ENCODE measurements at places on chromosomes 16 and 17.

- DNase-seq = no peak
These were observed 137.5 kb downstream of the CCDC182 start for GRCh38 chr17:57607553-57608120.

DNA sequence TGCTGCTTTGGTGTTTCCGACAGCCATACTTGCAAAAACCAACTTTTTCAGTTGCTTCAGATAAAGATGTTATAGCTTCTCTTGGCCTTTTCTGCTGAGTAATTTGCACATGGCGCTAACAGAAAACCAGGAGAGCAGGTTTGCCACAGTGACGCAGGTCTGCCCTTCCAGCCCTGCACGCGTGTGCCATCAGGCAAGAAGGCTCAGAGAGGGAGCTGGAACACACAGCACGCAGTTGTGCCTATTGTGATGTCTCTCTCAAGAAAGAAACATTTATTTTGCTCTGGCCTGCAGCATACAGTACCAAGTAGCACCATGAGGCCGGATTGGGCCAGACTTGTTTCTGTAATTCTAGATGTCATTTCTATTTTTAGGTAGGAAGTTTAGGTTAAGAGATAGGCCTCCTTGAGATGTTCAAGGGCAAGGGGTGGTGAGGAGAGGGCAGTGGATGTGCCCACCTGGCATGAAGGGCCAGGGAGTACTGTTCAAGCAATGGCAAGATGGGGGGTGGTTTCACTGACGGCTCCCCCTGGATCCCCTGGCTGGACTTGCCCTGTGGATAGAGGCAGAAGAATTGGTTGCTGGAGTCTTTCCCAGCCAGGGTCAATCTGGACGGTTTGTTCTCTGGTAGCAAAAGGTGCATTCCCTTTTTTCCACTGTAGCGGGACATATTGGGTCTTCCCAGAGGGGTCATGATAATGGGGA lies 1.9 kb downstream of the CBX2 start:
- no peak for DNase-seq

- DNase-seq = no peak
These were observed 66.7 kb downstream of the NACA2 start for GRCh38 chr17:61524319-61524718.

- DNase-seq = no peak
These were observed 35.2 kb downstream of the TNFRSF13B start for GRCh38 chr17:16936536-16937310.

- peak; percentile 57 for DNase-seq
These were observed 31.4 kb upstream of the CDC42EP4 start for GRCh38 chr17:73343168-73343634.

GRCh38 chr16:56929639-56930038 lies 2.3 kb upstream of the HERPUD1 start:
- DNase-seq = no peak

DNA sequence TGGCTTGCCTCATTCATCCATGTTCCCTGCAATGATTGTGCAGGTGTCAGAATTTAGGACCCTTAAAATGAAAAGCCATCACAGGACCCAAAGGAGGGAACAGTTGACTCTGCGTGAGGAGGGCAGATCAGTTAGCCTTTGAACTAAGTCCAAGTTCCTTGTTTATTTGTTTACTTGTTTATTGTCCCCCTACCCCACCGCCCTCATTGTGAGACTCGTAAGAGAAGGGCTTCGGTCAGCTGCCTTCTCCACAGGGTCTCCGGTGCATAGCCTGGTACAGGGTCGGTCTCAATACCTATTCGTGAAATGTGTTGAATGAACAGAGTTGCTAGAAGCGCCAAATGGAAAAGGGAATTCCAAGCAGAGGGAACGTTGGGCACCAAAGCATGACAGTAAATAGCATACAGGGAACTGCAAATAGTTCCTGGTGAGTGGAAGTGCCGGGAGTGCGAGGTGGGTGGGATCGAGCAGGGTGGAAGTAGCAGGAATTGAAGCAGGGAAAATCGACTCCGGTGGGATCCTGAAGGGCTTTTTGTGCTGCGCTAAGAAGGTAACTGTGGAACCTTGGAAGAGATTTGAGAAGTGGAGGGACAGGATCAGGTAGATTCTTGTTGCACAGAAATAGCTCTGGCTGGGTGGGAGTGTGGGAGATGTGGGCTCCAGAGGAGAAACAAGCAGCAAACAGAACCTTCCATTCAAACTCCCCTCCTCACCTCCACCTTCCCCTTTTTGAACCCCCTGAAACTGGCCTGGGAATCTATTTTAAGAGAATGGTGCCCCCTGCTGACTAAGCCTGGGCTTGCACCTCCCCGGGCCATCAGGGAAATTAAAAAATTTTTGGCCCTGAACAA lies 12.7 kb downstream of the SLC35B1 start:
- no peak for DNase-seq

DNA sequence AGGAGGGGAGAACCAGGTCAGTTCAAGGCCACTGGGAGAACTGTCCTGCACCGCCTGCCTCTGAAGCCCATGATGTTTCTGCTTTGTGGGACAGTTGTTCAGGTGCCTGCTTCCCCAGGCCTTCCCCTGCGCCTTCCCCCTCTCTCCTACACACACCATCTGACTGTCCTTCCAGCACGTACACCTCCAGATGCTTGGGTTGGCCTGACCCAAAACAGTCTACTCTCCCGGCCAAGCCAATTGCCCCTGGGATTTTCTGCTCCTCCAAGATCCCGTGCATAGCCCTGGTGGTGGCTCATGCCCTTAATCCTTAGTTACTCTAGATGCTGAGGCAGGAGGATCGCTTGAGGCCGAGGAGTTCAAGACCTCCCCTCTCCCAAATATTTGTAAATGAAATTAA lies 684 bp upstream of the RSAD1 start:
- DNase-seq = no peak

- no peak for DNase-seq
These were observed 606.3 kb upstream of the CDH11 start for GRCh38 chr16:65728167-65728566.

DNA sequence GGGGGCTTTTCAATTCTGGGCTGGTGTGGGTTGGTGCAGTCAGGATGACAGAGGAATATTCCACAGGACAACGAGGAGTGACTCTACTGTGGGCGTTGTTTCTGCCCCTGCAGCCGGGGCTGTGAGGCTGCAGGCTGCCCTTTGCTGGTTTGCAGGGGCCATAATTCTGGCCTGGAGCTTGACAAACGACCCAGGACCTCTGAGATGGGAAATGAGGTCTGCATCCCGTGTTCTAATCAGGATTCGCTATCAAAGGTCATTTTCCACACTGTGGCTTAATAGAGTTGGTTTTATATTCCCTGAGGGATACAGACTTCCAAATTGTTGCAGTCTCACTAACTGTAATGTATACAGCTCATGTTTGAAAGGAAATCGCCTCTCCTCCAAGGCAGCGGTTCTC lies 180.9 kb downstream of the RPTOR start:
- no peak for DNase-seq

- DNase-seq = no peak
These were observed 76.6 kb downstream of the CLEC16A start for GRCh38 chr16:11020792-11021551.

DNA sequence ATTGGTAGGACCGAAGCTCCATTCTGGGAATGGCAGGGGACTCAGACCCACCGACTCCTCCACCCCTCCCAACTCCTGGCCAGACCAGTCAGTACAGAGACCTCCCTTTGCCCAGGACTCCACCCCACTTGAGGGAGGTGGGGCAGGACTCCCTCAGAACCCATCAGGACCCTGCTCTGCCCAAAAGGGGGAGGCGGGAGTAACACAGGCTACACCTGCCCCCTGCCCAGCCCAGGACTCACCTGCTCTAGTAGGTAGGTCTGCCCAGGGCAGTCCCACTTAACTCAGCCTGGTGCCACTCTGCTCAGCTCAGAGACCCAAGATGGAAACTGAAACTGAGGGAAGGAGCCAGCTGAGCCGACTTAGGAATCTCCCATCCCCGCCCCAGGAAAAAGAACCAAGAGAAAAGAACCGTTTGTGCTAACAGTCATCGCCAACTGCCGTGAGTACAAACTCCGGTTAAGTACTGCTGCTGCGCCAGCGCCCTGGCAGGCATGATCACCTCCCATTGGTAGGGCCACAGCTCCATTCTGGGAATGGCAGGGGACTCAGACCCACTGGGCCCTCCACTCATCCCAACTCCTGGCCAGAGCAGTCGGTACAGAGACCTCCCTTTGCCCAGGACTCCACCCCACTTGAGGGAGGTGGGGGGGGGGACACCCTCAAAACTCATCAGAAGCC lies 503 bp downstream of the DHX58 start:
- no peak for DNase-seq

- no peak for DNase-seq
These were observed 5.9 kb upstream of the SPG7 start for GRCh38 chr16:89502081-89502843.

- no peak for DNase-seq
These were observed 147.1 kb downstream of the IRF8 start for GRCh38 chr16:86046026-86046425.

DNA sequence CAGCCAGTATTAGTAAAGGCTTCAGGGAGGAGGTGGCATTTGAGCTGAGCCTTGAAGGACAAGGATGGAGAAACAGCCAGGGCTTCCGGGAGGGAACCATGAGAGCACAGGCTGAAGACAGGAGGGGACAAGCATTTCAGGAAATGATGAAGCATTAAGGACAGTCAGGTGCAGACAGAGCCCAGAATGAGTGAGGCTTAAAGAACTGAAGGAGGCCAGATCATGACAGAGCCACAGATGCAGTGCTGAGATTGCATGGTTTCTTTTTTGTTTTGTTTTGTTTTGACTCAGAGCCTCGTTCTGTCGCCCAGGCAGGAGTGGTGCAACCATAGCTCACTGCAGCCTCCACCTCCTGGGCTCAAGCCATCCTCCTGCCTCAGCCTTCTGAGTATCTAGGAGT lies 211.5 kb downstream of the SOX9 start:
- DNase-seq = no peak

GRCh38 chr16:81451753-81452680 lies 7.4 kb downstream of the CMIP start:
- no peak for DNase-seq

DNA sequence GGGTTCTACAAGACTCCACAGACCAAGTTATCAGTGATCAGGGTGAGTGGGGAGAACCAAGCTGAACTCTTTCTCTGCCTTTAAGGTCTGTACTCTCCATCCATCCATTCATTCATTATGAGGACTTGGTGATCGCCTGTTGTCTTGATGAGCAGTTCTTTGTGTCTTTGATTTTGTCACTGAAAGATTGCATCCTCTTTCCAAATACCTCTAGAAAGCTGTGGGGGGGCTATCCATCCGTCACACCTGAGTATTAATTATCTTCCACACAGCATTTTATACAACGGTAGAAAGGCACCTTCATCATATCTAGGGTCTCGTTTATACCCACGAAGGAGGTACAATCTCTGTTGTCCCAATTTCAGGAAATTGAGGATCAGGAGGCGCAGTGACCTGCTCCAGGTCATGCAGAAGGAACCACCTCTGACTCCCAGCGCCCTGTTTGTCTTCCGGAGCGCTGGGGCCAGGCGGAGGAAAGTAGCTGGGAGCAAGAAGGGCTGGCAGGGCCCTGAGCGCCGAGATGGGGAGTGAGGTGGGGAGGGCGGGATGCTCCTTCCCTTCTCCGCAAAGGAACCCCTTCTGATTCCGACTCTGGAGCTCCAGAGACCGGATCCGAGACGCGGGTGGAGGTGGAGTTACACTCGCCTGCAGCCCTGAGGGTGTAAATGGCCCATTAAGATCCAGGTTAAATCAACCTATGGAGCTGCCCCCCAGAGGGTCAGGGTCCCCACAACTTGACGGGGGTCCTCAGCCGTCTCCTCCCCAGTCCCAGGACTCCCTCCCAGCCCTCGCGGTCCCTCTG lies 605 bp upstream of the ABAT start:
- no peak for DNase-seq

- DNase-seq = no peak
These were observed 282.7 kb upstream of the TNRC6C start for GRCh38 chr17:77675816-77676215.

DNA sequence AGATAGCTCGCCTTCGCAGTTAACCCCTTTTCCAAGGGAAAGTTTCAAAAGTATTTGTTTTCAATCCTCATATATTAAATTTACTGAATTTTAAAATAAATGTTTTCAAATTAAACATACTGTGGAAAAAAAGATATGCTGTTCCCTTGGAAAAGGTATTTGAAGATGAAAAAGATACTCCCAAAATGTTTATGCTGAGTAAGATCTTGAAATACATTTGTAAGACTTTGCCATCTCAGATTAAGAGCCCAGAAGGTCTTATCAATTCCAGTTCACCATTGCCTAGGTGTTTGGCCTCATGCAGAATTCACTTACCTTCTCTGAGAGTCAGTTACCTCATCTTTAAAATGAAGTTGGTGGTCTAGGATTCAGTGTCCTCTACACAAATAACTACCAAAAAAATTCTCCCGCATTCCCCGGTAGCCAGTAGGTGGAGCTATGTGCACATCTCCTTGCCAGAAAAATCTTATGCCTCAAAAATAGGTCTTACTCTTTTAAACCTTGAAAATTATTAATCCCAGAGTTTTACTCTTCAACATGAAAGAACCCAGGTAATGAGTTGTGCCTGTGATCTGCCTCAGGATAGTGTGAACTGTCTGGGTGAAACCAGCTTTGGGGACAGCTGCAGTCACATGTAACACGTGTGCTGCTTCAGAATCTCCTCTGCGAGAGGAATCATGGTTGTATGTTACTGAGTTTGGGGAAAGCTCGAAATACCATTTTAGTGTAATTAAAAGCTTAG lies 178.3 kb downstream of the MRTFB start:
- no peak for DNase-seq

DNA sequence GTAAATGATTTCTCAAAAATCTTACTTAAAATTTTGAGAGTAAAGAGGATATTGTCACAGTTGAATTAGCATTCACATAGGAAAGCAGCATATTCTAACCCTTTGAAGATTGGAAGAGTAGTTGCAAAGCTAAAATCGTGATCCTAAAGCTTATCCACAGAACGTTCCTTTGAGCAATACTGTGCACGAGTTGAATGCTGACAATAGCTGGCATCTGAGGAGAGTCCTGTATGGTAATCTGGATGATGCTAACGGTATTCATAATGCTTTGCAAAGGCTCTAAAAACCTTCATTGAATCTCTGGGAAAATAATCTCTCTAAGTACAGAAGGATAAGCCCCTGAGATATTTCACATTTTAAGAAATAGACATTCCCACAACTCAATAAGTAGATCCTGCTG lies 354.6 kb downstream of the CDH8 start:
- no peak for DNase-seq

- no peak for DNase-seq
These were observed 7.8 kb downstream of the GALK1 start for GRCh38 chr17:75757086-75757681.

GRCh38 chr17:73478334-73478733 lies 165.9 kb downstream of the SDK2 start:
- DNase-seq = no peak

DNA sequence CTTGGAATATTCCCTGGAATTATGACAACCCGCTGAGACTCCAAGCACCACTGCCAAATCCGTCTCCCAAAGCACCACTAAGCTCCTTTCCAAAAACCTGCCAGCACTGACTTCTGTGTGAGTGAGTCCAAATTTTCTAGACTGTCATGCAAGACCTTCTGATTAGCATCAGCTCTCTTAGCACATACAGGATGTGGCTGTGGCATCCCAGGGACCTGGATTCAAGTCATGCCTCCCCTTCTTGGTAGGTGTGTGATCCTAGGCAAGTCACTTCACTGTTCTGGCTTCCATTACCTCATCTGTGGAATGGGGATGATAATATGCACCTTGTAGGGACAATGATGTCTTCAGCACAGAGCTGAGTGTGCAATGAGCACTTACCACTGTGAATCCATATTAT lies 38.3 kb upstream of the USP7 start:
- no peak for DNase-seq

- no peak for DNase-seq
These were observed 100.3 kb downstream of the MAF start for GRCh38 chr16:79500286-79500685.

GRCh38 chr16:65305266-65305959 lies 183.6 kb upstream of the CDH11 start:
- DNase-seq = no peak

GRCh38 chr17:79597996-79598895 lies 12.6 kb downstream of the RBFOX3 start:
- no peak for DNase-seq

All from AG04449 (cell line).